ENCODE measurements at places on chromosomes 5 and 9.

- DNase-seq = no peak
Observed at GRCh38 chr5:143890487-143890886, 78.5 kb downstream of the HMHB1 start.

GRCh38 chr9:133108794-133109641 lies 12.0 kb downstream of the RALGDS start:
- DNase-seq = no peak

DNA sequence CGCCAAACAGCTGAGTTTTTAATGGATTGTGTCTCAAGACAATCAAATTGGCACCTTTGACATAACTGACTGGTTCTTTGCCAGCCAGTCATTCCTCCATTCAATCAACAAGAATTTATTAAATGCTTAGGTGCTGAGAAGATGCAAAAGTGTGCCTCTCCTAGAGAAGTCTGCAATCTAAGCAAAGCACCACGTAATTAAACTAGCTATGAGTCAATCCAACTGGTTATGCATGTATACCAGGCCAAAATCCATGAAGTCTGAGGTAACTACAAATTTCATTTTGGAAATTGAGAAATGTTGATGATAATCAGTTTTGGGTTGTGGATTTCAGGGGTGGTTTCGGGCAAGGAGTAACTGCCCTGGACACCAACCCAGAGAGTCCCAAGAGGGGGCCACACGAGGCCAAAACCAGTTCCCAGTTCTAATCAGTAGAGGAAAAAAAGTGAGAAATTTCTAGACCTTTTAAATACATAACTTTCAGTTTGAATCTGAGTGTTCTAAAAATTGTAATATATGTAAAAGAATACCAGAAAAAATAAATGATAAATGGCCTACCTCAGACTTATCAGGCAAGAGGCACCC lies 92.6 kb downstream of the EFNA5 start:
- no peak for DNase-seq

DNA sequence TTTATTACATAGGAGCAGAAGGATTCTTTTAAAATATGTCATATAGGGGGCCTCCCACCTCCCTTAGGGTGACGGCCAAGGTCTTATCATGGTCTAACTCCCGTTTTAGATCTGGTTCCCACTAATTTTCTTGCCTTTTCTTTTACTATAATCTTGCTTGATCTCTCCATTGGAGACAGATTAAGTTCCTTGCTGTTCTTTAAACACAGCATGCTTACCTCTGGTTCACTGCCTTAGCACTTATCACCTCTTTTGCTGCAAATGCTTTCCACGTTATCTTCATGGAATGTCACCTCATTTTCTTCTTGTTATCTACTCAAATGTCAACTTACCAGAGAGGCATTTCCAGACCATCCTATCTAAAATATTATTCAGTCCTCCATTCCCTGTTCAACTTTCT lies 1047.6 kb downstream of the TLE4 start:
- no peak for DNase-seq

DNA sequence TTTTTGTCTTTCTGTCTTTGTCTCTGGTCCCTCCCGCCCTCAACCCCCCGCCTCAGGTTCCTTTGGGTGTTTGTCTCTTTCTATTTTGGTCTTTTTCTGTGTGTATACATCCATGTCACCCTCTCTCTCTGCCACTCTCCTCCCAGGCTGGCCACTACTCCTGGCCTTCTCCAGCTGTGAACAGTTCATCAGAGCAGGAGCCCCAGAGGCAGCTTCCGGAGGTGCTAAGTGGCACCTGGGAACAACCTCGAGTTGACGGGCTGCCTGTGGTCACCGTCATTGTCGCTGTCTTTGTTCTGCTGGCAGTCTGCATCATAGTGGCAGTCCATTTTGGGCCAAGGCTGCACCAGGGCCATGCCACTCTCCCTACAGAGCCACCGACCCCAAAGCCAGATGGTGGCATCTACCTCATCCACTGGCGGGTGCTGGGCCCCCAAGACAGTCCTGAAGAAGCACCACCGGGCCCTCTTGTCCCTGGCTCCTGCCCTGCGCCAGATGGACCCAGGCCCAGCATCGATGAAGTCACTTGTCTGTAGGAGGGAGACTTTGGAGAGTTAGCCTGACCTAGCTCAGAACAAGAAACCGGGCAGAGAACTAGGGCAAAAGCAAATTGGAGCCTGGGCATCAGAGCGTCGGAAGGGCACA lies 1.7 kb downstream of the SMIM33 start:
- DNase-seq = no peak

GRCh38 chr5:16066810-16067209 lies 112.8 kb downstream of the MARCHF11 start:
- DNase-seq = no peak
